T-helper 17 cell (primary cell): ENCODE measurements at places on chromosomes 2 and 18. TPM values are rescaled to one million over a fixed set of nuclear protein-coding genes. Genes with fewer than 3 reads are reported as not detected.

Gene CHMP3
- 70.2 TPM for total RNA-seq

Gene EGR4
- 0.70 TPM for total RNA-seq

Gene ASB18
- not detected for total RNA-seq

Gene UCN
- total RNA-seq, result 1.6 TPM

Gene CCL20
- total RNA-seq, result 39.7 TPM

Gene TRIM54
- total RNA-seq, result not detected

Gene SLC9A2
- total RNA-seq, result not detected

Gene GBX2
- total RNA-seq, result not detected

Gene TRMT61B
- 17.7 TPM for total RNA-seq

Gene HOXD3
- not detected for total RNA-seq

Gene KLHL29
- 1.1 TPM for total RNA-seq

Gene KCNJ3
- not detected for total RNA-seq

Gene RTP5
- total RNA-seq, result 0.12 TPM

Gene C1GALT1C1L
- total RNA-seq, result not detected

Gene ERFE
- total RNA-seq, result not detected

Gene CCDC68
- not detected for total RNA-seq

Gene ZNF385B
- not detected for total RNA-seq

Gene CCDC141
- total RNA-seq, result 18.2 TPM

Gene RGPD4
- 0.39 TPM for total RNA-seq

Gene SERPINB10
- not detected for total RNA-seq

Gene RALB
- 20.2 TPM for total RNA-seq

Gene EFR3B
- not detected for total RNA-seq

Gene DSC1
- total RNA-seq, result 0.16 TPM

Gene SMPD4
- total RNA-seq, result 83.3 TPM

Gene SMCHD1
- 288 TPM for total RNA-seq

Gene LOXL3
- 2.0 TPM for total RNA-seq

Gene ADGRF3
- 1.3 TPM for total RNA-seq

Gene DRC1
- total RNA-seq, result not detected

Gene MGAT4A
- 187 TPM for total RNA-seq

Gene TIMM21
- total RNA-seq, result 10.3 TPM
